ENCODE measurements at places on chromosomes 12 and 14.

DNA sequence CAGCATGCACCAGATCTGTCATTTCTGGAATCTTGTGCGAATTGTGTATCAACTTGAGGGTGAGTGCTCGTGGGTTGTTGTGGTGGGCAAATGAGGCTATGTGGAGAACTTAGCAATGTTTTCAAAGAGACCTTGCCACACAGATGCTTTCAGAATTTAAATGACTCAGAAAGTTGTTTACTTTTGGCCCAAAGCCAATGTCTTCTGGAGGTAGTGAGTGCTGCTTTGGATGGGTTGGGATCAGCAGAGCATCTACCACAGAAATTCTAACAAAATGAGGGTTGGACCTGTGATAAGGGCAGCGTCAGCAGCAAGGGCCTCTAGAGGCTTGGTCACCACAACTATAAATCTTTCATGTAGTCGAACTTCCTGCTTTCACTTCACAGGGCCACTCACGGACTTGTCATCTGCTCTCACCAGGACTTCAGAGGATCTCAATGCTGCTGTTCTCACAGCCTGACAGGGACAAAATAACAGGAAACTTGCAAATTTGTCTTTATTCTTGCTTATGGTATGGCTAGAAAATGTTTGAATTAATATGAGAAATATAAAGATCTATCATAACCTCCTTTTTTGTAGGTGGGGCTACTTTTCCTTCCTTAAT lies 111.4 kb downstream of the DACT1 start:
- DNase-seq, result no peak

GRCh38 chr12:98059659-98060343 lies 455.6 kb upstream of the TMPO start:
- DNase-seq, result no peak

DNA sequence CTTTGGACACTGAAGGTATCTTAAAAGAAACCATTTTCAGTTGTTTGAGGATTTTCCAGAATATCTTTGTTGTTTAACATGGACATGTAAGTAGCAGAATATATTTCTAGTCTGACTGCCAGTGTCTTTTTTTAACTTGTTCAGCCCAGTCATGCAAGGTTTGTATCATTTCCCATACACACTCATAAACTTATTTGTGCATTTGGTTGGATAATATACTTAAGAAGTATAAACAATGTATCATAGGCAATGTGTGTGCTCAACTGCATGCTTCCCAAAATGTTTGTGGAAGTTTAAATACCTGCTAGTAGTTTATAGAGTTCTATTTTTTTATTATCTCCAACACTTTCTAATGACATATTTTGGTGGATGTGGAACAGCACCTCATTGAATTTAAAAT lies 707.4 kb upstream of the FBXO33 start:
- DNase-seq, result no peak

- no peak for DNase-seq
These were observed 4.4 kb upstream of the SMIM41 start for GRCh38 chr12:52074971-52075724.

GRCh38 chr12:67811437-67812361 lies 163.2 kb downstream of the DYRK2 start:
- DNase-seq, result no peak
